ENCODE measurements at places on chromosomes 16 and 17.

DNA sequence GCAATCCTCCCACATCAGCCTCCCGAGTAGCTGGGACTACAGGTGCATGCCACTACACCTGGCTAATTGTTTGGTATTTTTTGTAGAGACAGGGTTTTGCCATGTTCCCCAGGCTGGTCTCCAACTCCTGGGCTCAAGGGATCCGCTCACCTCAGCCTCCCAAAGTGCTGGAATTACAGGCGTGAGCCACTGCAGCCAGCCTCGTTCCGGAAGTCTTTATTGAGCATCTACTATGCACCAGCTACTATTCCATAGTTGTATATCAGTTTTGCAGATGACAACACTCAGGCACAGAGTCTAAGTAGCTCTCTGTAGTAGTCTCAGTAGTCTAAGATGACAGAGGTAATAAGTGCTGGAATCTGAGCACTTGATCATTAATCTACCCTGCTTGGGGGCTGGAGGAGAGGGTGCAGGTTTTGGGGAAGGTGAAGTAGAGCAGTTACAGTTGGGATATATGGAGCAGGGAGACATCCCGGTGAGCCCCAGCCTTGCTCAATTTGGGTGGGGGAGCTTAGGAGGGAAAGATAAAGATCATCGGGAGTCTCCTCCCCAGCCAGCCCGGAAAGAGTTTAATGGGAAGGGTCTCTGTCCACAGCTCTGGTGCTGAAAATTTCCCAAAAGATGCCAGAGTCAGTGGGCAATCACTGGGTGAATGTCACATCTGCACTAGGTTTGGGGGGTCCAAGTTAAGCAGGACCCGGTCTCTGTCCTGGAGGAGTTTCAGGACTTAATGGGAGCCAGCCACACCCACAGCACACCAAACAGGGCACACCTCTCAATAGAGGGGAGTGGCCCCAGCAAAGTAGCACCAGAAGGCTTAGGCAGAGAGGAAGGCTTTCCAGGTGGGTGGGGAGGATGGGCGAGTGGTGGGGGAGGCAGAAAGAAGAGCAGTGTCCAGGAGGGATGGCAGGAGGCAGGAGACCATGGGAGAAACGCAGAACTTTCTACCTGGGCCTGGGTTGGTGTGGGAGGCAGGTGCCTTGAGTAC is 1.7 kb downstream of the OTOP3 start:
- no peak for DNase-seq

GRCh38 chr17:60923000-60923399 is 245.3 kb downstream of the BCAS3 start:
- DNase-seq: no peak

DNA sequence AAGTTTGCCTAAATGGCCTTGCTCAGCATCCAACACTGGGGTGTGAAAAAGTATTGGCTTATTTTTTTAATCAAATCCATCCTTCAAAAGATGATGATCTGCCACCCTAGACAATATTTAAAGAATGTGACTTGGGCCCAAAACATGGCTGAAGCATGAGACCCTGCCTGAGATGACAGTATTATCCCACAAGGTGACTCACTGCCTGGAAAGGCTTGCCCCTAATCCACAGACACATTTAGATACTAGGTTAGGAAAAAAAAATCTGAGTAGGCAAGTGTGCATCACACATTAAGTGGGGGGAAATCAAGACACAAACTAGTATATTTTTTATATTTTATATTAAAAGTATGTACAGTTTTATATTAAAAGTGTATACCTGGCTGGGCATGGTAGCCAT is 38.4 kb downstream of the TOM1L2 start:
- DNase-seq: no peak

DNA sequence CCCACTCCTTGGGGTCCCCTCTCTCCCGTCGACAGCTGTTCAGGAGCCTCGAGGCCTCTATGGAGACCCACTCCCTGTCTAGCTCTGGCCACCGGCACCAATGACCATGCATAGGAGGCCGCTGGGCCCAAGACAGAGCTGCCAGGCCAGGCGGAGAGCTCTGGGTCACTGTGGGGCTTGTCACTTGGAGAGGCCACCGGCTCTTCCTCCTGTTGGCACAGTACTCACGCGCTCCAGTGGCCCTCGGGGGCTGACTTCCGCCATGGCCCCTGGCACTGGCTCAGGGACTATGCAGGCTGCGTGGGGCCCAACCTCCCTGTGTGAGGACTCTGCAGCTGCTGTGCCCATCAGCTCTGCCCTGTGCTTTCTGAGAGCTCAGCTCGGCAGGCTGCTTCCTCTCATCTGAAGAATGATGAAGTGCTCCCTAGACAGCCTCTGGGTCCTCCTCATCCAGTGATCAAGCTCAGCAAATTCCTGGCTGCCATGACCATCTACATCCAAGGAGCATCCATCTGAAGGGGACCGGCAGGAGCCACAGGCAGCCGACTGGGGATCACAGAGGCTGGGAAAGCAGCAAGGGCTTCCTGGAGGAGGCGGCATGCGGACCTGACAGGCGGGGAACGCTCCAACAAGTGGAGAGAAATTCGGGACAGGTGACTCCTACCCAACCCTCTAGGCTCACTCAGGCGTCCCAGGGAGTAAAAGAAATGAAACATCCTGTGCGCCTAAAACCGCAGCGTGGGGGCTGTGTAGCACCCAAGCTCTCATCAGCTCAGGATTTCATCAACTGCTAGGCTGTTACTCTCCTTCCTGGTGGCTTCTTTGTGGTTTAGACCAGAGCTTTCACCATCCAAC is 16.8 kb downstream of the GALNS start:
- DNase-seq: no peak

DNA sequence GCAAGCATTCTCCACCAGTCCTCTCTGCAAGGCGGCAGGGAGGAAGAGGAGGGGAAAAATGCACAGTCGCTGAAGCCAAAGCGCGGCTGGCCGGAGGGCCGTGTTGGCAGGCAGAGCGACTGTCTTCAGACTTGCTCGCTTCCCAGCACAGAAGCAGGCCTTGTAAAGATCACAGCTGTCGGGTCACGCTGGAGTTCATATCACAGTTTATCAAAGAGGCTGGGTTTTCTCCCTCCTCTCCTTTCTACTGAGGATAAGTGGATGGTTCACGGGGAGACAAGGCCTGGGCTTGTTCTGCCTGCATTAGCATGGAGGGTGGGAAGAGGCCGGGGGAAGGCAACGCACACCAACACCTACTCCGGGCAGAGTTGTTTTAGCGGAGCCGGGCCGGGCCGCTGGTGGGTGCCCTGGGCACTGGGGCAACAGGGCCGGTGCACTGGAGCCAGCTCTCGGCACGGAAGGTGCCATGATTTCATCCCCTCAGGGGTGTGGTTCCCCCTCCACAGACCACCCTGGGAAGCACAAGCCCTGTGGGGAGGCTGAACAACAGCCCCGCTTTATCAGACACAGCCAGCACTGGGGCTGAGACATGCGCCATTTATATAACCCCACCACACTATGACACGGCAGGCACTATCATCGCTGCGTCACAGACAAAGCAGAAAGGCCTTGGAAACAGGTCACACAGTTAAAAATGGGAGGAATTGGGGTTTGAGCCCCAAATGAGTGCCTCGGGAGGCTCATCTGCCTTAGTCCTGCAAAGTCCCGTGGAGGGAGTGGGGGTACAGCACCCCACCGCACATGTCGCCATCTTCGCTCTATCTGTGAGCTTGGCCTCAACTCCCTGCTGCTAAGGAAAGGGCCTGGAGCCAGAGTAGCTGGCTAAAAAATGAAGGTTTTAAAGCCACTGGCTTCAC is 40.3 kb upstream of the MTSS2 start:
- no peak for DNase-seq

- no peak for DNase-seq
These were observed 15.2 kb upstream of the KPNA2 start for GRCh38 chr17:68020409-68020756.

GRCh38 chr16:78297066-78297666 is 197.7 kb downstream of the WWOX start:
- no peak for DNase-seq

DNA sequence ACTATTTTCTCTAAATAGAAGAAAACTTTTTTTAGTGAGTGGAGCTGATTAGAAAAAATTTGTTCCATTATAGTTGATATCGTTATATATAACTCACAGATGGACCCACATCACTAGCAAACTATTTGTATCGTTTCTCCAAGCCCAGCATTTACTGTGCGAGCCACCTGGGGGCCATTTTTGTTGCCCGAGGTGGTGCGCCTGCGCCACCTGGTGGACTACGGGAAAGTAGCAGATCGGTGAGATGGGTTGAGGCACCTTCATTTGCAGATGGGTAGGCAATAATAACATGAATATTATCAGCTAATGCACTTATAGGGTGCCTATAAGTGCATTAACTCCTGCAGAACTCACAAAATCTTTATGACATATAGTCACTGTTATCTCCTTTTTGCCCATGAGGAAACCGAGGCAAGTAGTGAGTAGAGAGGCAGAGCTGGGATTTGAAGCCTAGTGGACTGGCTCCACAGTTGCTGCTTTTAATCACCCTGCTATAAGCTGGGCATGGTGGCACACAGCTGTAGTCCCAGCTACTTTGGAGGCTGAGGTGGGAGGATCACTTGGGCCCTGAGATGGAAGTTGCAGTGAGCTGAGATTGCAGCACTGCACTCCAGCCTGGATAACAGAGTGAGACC is 23.2 kb upstream of the NTN1 start:
- DNase-seq: peak; percentile 63

DNA sequence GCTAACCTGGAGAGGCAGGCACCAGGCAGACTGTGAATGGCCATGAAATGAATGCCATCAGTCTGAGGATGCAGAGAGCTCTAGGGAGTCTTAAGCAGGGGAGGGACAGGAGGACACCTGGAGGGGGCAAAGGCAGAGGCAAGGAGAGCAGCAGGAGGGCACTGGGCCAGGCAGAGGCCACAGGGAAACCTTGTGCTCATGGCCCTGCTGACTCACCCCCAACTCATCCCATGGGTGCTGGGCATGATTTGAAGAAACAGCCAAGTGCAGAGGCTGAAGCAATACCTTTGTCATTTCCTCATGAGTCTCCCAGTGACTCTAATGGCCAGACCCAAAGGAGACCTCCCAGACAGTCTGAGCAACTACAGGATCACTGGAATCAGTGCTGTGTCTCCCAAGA is 141.4 kb downstream of the TMEM132E start:
- DNase-seq: no peak

DNA sequence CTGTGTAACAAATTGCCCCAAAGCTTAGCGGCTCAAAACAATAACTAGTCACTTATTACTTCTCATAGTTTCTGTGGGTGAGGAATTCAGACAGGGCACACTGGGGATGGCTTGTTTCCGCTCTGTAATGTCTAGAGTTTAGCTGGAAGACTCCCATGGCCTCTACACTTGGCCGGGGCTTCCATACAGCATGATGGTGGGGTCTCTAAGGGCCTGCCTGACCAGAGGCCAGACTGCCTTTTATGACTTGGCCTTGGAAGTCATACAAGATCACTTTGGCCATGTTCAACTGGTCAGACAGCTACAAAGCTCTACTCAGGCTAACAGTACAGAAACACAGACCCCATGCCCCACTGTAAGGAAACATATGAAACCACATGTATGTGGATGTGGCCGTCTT is 8.2 kb downstream of the GLP2R start:
- DNase-seq: no peak

GRCh38 chr16:3190949-3191353 is 2.9 kb downstream of the OR1F1 start:
- no peak for DNase-seq

GRCh38 chr16:89257757-89258465 is 40.4 kb downstream of the ZNF778 start:
- DNase-seq: no peak

DNA sequence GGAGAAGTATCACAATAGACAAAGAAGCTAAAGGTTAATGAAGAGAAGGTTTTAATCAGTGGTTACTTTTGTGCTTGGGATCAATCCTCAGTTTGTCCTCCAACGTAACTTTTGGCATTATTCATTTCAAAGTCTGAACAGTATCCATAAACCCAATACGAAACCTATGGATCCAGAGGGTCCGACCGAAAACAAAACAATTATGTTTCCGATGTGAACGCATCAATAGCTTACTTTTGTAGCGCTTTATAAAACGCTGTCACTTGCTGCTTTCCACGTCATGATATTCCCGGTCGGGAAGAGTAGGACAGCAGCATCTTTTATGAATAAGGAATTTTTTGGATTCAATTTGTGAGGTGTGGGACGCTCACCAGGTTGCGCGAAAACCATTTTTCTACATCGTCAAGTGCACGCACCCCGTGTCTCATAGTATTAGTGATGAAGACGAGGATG is 383.8 kb downstream of the ZFHX3 start:
- no peak for DNase-seq

DNA sequence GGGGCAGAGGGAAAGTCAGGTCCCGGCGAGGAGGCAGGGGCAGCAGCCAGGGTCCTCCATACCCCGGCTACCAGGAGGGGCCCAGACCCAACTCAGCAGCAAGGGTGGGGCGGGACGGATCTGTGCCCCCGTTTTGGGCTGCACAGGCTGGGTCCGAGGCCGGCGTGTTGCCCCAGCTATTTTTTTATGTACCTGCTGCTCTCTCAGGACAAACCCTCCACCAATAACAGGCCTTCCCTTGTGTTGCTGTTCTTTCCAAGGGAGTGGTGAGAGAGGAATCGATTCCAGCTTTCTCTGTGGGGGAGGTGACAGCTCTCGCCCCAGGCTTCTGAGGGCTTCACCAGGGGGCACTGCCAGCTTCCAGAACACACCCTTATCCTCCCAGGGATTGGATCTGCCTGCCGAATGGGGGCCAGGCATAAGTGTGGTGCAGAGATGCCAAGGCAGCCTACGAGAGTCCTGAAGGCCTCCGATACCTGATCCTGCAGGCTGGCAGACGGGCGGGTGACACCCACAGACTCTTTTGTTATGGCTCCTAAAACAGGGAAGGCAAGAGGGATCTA is 22.3 kb downstream of the RTN4RL1 start:
- DNase-seq: no peak

- no peak for DNase-seq
These were observed 787 bp upstream of the CCL3L1 start for GRCh38 chr17:36197387-36197703.

- no peak for DNase-seq
These were observed 114.4 kb upstream of the HAS3 start for GRCh38 chr16:68991075-68991474.

- DNase-seq: no peak
These were observed 69.0 kb downstream of the WSB1 start for GRCh38 chr17:27362909-27363308.

DNA sequence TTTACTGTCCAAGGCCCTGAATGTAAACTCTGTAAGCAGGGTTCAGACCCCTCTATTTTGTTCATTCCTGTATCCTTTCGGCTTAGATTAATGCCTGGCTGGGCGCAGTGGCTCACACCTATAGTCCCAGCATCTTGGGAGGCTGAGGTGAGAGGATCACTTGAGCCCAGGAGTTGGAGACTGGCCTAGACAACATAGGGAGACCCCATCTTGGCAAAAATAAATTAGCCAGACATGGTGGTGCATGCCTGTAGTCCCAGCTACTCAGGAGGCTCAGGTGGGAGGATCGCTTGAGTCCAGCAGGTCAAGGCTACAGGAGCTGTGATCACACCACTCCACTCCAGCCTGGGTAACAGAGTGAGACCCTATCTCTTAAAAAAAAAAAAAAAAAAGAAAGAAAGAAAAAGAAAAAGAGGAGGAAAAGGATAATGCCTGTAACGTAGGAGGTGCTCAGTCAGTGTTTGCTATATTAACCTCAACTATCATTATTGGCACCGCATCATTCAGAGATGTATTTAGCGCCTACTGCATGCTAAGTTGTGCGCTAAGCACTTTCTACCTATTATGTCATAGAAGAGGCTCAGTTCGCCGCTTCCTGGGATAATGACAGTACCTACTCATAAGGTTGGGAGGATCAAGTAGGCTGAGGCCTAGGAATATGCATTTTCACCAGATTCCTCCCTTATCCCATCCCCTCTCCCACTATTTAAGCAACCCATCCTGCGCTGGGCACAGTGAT is 5.0 kb downstream of the SOCS1 start:
- no peak for DNase-seq
